Sciatic nerve (tissue), 2 donors: ENCODE measurements at places on chromosomes 2 and 18. TPM values are rescaled to one million over a fixed set of nuclear protein-coding genes. Genes with fewer than 3 reads are reported as not detected.

Gene SOX11
- total RNA-seq, result not detected

- no peak for DNase-seq
Observed at GRCh38 chr2:104476075-104476474, 377.8 kb upstream of the POU3F3 start.

GRCh38 chr2:186995092-186995491 is 146.1 kb upstream of the ZSWIM2 start:
- no peak for DNase-seq

Gene EPHA4
- 17.7 TPM for total RNA-seq

DNA sequence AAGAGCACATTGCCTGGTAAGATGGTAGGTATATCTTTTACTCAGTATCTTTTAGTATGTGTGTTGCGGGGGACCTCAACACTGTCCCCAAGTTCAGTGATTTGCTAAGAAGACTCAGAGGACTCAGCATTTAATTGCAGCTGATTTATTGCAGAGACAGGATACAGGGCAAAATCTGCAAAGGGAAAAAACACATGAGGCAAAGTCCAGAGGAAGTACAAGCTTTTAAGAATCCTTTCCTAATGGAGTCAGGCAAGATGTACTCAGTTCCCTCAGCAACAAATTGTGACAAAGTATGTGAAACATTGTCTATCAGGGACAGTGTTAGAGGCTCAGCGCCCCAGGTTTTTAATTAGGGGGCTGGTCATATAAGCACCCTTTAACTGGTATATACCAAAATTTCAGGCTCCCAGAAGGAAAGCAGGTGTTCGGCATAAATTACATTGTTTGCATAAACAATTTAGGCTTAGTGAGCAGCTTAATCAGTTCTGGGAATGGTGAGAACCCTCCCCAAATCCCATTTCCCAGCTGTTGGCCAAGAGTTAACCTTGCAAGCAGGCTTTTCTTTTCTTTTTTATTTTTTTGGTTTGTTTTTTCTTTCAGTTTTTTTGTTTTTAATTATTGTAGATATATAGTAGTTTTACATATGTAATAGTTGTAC is 41.7 kb downstream of the RAB3GAP1 start:
- DNase-seq, result no peak

Gene SMYD1
- total RNA-seq, result 0.49 TPM

DNA sequence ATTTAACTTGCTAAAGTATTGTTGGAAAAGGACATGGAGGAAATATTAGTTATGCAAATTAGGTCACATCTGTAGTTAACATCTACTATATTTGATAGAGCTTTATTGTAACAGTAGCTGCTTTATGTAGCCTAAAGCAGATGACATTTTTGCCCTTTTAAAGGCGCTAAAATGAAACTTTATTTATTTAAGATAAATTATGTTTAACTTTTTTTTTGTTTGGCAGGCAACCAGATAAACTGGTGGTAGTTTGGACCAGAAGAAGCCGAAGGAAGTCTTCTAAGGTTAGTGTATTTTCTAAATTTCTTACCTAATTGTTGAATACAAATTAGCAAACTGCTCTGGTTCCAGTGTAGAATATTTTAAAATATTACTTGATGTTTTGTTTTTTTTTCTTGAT is 41.7 kb downstream of the EHBP1 start:
- no peak for DNase-seq

DNA sequence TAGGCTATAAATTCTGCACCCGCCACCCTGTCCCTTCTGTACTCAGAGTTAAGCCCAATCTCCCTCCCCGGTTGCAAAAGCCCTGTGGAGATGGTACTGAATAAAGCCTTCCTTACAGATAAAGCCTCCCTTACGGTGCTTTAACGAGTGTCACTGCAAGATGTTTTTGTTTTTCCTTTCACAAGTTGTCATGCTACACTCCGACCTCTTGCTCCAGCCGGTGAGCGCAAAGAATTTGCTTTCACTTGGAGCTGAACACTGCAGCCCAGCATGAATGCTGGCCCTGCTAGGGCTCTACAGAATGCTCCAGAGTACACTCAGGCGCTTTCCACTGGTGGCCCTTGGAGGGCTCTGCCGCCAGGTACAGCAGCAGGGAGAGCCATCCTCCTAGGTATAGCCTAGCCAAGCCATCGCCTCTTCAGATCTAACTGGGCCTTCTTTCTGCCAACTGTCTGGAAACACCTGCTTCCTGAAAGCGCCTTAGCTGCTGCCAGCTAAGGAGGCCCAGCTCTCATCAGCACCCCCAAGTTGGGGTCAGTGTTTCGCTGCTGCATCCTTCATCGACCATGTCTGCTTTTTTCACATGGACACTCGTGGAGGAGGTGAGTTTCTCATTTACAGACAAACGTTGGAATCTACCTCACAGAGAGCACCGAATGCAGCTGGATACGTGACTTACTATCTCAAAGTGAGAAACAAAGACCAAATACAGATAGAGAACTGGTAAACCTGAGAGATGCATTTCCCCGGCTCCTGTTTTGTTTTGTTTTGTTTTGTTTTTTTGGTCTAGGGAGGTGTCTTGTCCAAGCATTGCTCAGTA is 13.4 kb upstream of the CREG2 start:
- DNase-seq, result no peak

Gene RAD51AP2
- not detected for total RNA-seq

- no peak for DNase-seq
Observed at GRCh38 chr2:53654396-53654795, 113.2 kb upstream of the CHAC2 start.

Gene FSHR
- not detected for total RNA-seq

DNA sequence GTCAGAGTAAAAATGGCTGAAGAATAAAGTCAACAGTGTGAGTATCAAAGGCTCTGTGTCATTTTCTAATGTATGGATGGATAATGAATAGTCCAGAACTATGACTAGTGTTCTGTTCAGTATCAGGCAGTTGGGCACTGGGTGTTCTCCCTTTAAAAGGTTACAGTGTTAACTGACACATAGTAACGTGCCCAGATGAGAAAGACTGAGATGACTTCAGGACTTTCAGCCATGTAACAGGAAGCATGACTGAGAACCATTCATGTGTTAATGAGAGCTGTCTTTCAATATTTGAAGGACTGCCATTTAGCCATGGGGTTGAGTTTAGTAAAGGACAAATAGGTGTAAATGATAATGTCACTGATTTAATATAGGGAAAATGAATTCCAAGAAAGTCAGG is 187.1 kb downstream of the GULP1 start:
- no peak for DNase-seq

DNA sequence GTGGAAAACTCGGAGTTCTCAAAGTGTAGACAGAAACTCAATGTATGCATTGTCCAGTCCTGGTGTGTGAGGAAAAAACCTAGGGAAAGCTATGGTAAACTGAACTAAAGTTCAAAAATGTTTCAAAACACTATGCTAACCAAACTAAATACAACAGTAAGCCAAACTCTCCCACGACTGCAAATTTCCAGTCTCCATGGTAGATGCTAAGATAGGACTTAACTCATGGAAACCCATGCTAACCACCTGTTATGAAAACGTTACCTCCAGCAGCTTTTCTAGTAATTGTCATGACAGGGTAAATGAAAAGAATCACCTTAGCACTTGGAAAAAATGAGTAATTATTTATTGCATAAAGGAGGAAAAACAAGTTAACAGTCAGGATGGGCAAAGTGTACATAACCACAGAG is 135.7 kb upstream of the EPC2 start:
- no peak for DNase-seq

Gene CCDC102B
- 16.5 TPM for total RNA-seq

GRCh38 chr2:46481198-46482193 is 2.1 kb downstream of the TMEM247 start:
- DNase-seq, result no peak

DNA sequence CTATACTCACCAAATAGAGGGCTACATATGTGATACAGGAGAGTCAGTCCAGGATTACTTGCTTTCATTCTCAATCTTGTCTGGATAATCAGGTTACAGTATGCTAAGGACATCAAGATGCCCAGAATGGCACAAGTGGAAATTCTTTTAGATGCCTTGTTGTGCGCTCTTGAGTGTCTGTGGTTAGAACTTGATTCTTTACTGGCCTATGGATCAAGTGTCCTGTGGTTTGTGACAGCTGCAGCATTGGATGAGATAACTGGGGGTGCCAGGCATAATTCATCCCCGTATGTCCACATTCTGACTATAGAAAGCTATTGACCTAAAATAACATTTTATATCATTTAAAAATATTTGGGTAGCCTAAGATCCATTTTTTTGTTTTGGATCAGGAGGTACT is 40.1 kb downstream of the CDC42EP3 start:
- DNase-seq, result no peak

Gene LDLRAD4
- 27.1 TPM for total RNA-seq

GRCh38 chr18:77068321-77069312 is 64.0 kb downstream of the MBP start:
- DNase-seq, result no peak

Gene UGT1A10
- not detected for total RNA-seq

DNA sequence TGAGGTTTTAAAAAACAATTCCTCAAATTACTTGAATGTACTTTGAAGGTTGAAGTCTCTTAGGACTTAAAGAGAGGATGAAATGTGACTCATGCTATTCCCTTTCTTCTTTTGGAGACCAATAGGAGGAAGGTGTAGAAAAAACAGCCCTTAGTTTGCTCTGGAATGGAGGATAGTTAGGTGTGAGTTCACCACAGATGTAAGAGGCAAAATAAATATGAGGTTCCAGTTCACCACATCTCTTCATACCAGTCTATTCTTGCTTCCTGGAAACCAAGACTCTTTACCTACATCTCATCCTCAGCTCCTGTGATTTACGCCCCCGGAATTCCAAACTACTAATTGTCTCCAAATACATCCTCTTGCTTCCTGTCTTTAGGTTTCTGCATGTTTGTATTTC is 77.5 kb upstream of the TTC21B start:
- no peak for DNase-seq

Gene AQP12A
- not detected for total RNA-seq

- no peak for DNase-seq
Observed at GRCh38 chr2:123935405-123935804, 89.7 kb upstream of the CNTNAP5 start.

GRCh38 chr2:145060876-145061275 is 541.0 kb upstream of the ZEB2 start:
- DNase-seq, result no peak
